ENCODE measurements at places on chromosomes 4 and X.
A peak's percentile ranks its signal among the peaks of the same experiment; 100 is the strongest.

GRCh38 chr4:91064157-91064853, 937.1 kb downstream of the CCSER1 start:
- peak; percentile 53 for DNase-seq

- DNase-seq, result no peak
Measured at GRCh38 chrX:153644356-153645125, 2.5 kb upstream of the DUSP9 start.

GRCh38 chr4:145830699-145831098, 107.9 kb downstream of the ZNF827 start:
- no peak for DNase-seq

GRCh38 chr4:104912518-104912917, 234.2 kb upstream of the TET2 start:
- DNase-seq, result no peak

DNA sequence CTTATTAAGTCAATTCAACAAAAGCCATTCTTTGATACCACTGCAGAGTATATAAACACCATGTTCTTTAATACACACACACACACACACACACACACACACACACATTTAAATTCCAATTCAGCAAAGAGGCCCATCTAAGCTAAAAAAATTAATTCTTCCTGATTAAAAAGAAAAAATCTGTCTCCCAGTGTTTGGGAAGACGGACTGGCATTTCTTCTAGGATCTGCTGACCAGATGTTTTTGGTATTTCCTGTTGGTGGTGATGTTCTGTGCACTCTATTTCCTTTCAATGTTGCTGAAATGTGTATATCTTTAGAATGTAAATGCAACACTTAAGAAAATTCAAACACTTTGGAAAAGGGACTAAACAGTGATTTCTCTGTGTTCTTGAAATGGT, 243.8 kb downstream of the THOC2 start:
- DNase-seq, result no peak

DNA sequence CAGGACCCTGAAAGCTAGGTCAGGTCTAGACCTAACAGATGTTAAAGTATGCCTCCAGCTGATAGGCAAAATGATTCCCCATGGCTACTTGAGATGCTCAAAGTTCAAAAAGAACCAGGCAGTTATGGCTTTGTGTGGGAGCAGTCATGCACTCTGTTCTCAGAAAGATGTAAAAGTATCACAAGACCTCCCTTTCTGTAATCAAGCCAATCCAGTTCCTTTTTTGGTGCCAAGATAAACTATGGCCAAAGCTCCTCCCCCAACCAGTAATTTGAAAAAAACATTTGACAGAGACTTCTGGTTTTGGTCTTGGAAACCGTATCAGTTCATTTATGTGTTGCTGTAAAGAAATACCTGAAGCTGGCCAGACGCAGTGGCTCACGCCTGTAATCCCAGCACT, 340.9 kb downstream of the CHIC1 start:
- DNase-seq, result no peak

DNA sequence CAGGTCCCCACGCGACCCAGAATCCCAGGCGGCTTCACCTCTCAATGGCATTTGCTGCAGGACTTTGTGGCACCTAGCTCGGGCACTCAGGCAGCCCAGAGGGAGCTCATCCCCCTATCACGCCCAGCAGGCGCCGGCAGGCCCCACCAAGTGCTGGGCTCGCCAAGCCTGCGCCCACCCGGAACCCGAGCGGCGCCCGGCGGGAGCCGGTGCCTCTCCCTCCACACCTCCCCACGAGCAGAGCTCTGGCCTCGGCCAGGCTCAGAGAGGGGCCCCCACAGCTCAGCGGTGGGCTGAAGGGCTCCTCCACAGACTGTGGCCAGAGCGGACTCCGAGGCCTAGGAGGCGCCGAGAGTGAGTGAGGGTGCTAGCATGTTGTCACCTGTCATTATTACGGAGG, 286.3 kb downstream of the PDHA2 start:
- DNase-seq, result no peak

DNA sequence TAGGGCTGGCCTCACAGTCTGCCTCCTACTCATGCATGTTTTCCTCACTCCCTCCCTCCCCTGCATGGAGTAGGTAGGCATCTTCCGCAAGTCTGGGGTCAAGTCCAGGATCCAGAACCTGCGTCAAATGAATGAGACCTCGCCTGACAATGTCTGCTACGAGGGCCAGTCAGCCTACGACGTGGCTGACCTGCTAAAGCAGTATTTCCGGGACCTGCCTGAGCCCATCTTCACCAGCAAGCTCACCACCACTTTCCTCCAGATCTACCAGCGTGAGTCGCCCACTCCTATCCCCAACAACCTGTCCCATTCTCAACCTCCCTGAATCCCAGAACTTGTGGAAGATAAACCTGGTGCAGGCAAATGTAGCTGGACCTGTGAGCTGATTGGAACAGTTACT, 73.4 kb downstream of the STARD8 start:
- no peak for DNase-seq

GRCh38 chr4:146514651-146515357, 6.9 kb downstream of the SLC10A7 start:
- DNase-seq, result no peak

- no peak for DNase-seq
Measured at GRCh38 chr4:147336252-147336651, 144.6 kb upstream of the EDNRA start.

- DNase-seq, result peak; percentile 83
Measured at GRCh38 chrX:118823263-118824172, at the start of gene ZCCHC12. Gene ZCCHC12, plus strand, starts transcription at chrX:118823824. Its CDS starts 1,421 bp downstream, at chrX:118825245.

DNA sequence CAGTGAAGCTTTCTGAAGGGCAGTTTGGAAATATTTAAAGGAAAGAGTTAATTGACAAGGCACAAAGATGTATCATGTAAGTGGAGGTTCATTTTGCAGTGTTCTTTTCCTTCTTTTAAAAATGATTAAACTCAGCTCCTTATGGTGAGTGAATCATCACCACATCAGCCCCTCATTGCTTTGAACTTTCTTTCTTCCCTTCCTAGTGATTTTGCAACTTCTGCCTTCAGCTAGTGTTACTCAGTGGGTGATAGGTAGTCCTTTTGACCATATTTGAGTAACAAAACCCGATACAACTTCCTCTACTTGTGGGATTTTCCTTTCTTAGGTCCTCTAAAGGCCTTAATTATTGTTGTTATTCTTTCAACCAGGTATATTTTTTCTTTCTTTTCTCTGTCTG, 8.2 kb downstream of the ZCCHC4 start:
- no peak for DNase-seq

DNA sequence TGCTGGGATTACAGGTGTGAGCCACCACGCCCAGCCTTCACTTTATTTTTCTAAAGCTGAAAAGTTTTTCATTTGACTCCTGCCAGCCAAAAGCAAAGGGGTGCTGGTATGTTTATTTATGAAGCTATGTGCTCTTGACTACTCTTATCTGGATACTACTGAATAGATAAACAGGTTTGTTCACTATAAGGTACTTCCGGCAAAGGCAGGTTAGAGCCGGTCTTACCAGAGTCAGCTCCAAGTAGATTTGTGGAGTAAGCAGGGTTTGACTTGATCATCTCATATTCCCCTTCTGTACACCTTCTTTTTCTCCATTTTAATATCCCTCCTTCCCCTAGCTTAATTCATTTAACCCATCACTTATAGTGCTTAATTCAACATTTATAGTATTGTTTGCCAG, 175.4 kb upstream of the MBNL3 start:
- DNase-seq, result no peak

GRCh38 chr4:172554588-172554987, 614.0 kb upstream of the GALNT7 start:
- no peak for DNase-seq

DNA sequence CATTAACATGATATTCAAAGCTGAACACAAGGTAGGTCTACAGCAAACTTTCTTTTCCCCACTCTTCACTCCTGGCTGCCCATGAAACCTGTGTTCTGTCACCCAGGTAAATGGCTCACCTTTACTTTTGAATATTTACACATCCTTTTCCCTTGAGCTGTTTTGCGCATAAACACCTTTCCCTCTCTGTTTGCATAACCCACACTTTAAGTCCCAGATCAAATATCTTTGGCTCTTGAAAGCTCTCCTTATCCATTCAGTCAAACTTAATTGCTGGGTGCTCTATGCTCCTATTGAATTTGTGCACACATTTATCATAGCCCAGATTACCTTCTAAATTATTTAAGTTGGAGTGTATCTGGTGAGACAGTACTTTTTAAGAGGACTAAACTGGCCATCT, 51.7 kb upstream of the ATP8A1 start:
- DNase-seq, result no peak

Measured in ecto neural progenitor cell (in vitro differentiated cells).